ENCODE measurements at places on chromosomes 2 and 18.

- no peak for DNase-seq
These were observed 183.6 kb downstream of the GBX2 start for GRCh38 chr2:235984552-235984951.

DNA sequence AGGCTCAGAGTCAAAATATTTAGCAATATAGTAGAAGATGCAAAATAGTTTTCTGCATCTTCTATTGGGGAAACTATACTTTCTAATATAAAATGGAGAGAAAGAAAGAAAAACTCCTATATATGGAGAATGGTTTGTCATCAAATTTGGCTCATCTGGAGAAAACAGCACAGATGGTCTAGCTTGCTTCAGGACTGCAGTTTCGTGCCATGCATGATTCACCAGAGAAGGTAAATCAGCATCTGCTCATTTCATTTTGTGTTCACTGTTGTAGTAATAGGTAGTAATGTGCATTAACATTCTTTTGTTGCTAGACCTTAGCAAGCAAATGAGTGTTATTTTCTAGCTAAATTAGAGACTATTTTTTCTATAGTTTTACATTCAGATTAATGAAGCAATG lies 179.0 kb downstream of the ASXL3 start:
- no peak for DNase-seq

- DNase-seq = no peak
These were observed 325.8 kb downstream of the DYSF start for GRCh38 chr2:71778936-71779773.

GRCh38 chr2:10934979-10935350 lies 23.2 kb downstream of the KCNF1 start:
- no peak for DNase-seq

GRCh38 chr2:184765112-184765895 lies 167.0 kb downstream of the ZNF804A start:
- DNase-seq = no peak

GRCh38 chr2:56177420-56178220 lies 6.2 kb upstream of the CCDC85A start:
- DNase-seq = no peak

DNA sequence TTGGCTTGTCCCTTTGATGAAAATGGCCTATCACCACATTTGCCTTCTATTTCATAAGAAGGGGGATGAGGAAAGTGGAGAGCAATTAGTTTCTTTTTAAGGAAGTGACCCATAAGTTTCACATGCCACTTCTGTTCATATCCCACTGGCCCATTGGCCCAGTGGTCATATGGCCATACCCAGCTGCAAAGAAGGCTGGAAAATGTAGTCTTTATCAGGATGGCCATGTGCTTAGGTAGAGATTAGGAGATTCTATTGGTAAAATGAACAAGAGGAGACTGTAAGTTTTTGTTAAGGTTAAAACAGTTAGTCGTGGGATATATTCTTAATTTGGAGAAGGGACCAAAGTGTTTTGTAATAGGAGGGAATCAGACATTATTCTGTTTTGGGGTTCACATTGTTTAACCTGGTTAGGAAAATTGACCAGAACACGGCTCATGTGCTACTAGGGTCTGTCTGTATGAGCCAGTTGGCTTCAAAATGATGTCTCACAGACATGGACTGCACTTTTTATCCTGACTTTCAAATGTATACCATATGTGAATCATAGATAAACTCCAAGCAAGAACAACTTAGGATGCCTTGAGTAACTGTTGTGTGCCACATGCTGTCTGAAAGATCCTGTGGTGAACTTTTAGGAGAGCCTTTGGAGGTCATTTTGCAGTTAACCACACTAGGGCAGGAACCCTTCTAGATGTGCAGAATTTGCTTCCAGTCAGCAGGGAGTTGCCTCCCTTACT lies 17.3 kb downstream of the PLCL1 start:
- DNase-seq = no peak

DNA sequence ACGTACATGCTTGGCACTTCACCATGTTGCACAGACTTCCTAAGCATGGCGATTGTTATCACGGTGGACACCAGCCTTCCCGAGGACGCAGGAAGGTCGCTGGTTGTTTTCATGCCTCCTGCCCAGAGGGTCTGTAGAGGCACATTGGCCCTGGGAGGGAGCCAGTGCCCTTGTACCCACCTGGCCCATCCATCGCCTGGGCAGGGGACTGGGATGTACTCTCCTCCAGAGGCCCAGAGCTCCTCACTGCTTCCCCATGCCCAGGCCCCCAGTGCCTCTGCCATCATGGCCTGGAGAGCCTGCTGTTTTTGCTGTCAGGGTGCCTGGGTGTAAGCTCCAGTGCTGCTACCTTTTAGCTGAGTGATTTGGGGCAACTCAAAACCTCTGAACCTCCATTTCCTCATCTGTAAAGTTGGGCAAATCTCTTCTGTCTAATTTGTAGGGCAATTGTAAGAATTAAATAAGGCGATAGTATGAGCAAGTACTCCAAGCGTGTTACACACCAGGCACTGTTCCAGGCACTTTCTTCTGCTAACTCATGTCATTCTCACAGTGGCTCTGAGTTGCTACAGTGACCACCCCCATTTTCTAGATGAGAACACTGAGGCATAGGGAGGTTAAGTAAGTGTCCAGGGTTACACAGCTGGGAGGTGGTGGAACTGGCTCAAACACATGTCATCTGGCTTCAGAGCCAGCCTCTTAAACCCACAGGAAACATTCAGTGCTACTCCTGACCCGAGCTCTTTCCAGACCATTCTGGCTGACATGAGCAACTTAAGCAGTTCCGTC lies 45.3 kb downstream of the GREB1 start:
- DNase-seq = no peak

DNA sequence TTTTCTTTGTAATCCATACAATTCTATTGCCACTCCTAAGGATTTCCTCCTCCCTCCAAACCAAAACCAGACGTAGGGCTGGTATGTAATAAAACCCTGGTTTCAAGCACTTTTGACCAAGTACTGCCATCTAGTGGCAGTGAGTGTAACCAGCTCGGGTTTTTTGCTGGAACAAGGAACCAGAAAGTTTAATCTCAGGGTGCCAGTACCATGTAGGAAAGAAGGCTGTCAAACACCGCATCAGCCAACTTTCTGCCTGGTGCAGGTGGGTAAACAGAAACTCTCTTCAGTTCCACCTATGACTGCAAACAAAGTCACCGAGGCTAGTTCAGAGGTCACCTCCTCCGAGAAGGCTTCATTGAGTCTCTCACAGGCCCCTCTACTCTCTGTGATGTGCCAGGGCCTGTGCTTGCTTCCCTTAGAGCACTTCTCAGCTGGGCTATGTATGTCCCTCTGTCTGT lies 10.2 kb upstream of the THNSL2 start:
- DNase-seq = no peak

GRCh38 chr2:17196380-17196779 lies 321.9 kb downstream of the RAD51AP2 start:
- no peak for DNase-seq

- DNase-seq = no peak
These were observed 35.8 kb downstream of the FOSL2 start for GRCh38 chr2:28428486-28428885.

DNA sequence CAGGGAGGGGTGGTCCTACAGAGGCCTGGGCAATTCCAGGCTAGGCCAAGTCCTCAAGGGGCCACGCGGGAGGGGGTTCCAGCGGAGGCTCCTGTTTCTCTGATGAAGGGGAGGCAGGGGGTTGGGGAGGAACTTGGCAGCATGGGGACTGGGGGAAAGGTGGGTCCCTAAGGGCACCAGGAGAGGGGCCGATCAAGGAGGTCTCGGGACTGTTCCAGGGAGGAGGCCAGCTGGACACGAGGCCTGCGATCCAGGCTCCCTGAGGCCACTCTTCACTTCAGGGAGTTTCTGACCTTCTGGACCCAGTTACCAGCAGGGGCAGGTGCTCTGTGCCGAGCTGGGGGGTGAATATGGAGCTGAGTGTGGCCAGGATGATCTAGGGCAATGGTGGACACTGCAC lies 71.5 kb downstream of the ASB1 start:
- no peak for DNase-seq

GRCh38 chr2:152411154-152411553 lies 76.2 kb downstream of the FMNL2 start:
- no peak for DNase-seq

DNA sequence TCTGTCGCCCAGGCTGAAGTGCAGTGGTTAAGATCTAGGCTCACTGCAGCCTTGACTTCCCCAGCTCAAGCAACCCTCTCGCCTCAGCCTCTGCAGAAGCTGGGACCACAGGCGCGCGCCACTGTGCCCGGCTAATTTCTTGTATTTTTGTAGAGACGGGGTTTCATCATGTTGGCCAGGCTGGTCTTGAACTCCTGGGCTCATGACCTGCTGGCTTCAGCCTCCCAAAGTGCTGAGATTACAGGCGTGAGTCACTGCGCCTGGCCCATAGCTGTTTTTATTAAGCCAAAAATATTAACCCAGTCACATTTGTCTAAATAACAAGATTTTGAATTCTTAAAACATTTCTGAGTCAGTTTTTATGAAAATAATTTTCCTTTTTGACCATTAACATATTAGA lies 6.3 kb upstream of the SFT2D3 start:
- no peak for DNase-seq

- DNase-seq = no peak
These were observed 189.5 kb upstream of the UBE2E3 start for GRCh38 chr2:180790891-180791290.

- no peak for DNase-seq
These were observed 22.1 kb downstream of the USP37 start for GRCh38 chr2:218546012-218546411.

DNA sequence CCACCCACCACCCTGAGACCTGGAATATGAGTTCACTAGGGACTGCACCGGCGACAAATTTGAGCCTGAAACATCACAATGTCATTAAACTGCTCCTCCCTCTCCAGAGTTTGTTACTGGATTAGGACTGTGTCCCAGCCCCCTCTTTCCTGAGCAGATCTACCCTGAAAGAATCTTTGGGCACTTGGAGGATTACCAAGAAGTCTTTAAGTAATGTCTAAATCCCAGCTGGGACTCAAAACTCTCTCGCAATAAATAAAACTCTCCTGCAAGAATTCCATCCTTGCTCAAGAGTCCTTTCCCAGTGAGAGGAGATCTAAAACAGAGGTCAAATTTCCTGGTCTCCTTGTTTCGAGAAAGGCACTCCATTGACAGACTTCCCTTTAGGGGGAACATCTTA lies 20.9 kb downstream of the GKN2 start:
- DNase-seq = no peak

DNA sequence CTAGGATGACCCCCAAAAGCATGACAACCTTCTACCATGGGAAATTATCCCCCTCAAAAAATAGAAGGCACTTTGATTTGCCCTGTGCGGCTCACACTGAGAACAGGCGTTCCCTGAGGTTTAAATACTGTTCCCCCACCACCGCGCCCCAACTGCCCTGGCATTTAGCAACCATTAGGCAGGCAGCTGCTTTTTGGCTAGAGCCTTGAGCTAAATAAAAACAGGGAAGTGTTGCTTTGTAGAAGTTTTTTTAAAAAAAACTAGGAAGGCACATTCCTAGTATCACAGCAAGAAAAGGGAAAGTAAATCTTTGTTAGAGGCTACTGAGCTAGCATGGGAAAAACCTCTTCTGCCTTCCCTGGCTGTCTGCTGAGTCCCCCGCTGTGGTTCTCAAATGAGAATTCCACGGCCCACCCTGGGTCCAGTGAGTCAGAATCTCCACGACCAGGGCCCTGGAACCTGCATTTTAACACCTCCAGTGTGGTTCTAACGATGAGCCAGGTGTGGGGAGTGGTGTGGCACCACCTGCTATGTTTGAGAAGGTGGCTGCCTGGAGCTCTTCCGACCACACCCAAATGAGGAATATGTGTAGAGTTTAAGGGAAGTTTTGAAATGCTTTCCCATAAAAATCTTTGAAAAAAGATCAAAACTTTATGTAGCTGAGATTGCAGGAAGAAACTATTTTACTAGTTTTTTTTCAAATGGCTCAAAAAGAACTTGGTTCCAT lies 66.4 kb downstream of the VIT start:
- DNase-seq = no peak

- no peak for DNase-seq
These were observed 104.6 kb downstream of the PTPN4 start for GRCh38 chr2:119864318-119864717.

DNA sequence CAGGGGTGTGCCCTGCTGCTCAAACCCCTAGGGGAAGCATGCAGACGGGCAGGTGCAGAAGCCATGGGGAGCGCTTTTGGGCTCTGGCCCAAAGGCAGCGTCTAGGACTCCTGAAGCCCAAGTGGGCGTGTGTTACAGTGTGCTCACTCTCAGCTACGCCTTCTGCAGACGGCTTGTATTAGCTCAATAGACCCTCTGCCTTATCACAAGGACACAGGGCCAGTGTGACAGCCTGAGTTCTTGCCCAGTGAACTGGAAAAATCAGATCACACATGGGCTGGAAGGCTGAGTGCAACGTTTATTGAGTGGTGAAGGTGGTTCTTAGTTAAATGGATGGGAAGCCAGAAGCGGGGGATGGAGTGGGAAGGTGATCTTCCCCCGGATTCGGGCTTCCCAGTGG lies 210.9 kb downstream of the CDH20 start:
- no peak for DNase-seq

- DNase-seq = no peak
These were observed 144.7 kb upstream of the SMAD2 start for GRCh38 chr18:48074929-48075706.

GRCh38 chr2:186946896-186947467 lies 98.0 kb upstream of the ZSWIM2 start:
- DNase-seq = no peak

DNA sequence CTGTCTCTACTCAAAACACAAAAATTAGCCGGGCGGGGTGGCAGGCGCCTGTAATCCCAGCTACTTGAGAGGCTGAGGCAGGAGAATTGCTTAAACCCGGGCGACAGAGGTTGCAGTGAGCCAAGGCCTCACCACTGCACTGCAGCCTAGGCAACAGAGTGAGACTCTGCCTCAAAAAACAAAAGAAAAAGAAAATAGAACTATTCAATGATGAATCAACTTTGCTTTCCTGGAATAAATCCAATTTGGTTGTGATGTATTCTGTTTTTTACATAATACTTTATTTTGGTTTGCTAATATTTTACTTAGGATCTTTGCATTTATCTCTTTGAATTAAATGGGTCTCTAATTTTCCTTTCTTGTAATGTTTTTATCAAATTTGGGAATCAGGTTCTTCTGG lies 86.3 kb upstream of the MBOAT2 start:
- DNase-seq = no peak

DNA sequence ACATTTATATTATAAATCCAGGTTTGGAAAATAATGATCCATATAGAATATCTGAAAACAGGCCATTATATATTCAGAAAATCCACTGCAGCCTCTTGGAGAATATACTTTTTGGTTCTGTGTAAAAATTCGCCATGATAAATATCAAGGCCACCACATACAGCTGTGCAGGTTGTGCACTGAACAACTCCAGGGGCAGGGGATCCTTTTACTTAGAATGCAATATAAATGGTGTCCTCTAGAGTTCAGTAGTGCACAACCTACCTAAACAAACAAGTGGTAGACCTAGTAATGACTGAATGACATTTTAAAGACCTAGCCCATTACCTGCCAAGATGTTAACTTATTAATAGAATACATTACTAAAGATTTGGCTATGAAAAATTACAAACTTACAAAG lies 22.4 kb downstream of the MOGAT1 start:
- no peak for DNase-seq

All from pancreas (tissue), 10 donors.